ENCODE measurements at places on chromosomes 6 and 20. TPM values are rescaled to one million over a fixed set of nuclear protein-coding genes. Genes with fewer than 3 reads are reported as not detected.

DNA sequence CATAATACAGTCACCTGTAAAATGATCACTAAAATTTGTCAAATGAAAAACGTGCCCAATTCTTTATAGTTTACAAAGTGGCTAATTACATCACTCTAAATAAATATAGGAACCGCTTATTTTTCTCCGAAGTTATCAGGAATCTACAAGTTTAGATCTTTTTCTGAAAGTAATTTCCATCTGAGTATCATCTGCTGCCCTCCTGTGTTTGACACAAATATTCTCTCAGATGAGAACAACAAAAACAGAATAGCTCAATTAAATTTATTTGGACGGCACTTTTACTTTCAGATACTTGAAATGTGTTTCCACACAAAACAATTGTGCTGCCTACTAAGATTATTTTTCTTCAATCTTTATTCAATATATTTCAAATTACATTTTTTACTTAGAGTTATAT is 5.0 kb downstream of the SF3B5 start:
- no peak for DNase-seq

Gene GNRH2
- 0.44 TPM for total RNA-seq

DNA sequence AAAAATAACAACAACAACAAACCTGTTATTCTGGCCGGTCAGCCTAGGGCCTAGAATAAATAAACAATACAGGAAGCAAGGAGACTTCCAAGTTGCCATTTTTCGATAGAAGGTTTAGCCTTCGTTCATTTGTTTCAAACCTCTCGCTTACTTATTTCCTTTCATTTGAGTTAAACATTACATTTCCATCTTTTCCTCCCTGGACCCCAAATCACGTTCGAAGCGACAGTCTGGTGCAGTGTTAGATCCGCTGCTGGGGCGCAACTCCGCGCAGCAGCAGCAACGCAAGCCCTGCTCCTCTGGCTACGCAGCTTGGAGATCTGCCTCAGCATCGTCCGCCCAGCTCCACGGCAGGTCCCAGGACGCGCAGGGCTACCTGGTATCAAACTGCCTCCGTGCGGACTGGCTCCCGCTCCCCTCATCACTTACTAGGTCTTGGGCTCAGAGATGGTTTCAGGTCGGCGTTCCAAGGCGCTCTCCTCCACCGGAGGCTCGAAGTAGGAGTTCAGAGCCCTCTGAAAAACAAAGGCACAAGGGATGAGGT is 530 bp downstream of the TDP2 start:
- peak; percentile 21 for DNase-seq

DNA sequence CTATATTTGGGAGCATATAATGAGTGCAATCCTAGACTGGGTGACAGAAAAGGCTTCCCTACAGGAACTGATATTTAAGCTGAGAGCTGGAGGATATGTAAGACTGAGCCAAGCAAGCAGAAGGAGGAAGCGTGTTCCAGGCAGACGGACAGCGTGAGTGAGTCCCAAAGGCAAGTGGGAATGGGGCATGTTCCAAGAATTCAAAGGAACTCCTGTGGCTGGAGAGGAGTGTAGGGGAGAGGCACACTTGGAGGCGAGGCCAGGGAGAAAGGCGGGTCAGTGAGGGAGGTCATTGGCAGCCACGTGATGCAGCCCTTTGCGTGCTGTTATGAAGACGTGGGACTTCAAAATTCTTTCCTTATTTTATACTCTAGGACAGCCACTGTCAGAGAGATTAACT is 27.9 kb upstream of the SGK1 start:
- DNase-seq = no peak
